Hematopoietic multipotent progenitor cell treated with erythropoietin and hydrocortisone succinate and interleukin-3 and kit ligand, for 4 days (in vitro differentiated cells): ENCODE measurements at places on chromosomes 2 and 18.

DNA sequence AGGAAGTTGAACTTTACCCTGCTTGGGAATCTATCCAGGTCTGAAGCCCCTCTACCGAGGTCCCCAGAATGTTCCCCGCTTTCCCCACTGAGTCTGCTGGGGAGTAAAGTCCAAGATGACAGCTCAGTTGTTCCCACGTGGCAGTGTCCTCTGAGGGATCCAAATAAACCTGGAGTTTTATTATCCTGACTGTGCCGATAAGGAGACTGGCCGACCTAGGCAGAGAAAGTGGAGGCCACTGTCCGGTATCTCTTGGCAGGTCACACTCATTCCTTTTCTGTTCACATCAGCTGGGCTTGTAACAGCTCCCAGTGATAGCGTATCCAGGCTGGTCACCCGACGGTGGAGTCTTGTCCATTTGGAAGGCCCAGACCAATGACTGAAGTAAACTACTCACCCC, 27.5 kb upstream of the C18orf32 start:
- no peak for DNase-seq

DNA sequence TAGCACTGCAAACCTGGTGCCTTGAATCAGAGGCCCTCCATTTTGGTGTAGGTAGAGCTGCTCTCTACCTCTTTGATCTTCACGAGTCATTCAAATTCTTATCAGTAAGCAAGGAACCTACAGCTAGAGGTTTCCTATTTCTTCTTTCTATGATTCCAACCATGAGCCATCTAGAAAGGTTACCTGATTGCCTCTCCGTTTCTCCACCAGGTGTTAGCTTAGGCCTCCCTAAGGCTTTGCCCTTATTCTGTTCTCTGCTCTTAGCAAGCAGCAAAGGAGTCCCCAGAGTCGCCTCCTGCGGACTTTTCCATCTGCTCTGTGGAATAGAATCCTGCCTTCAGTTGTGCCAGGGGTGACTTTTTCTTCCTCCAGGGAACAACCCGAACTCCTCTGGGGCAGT, 173.6 kb downstream of the GRB14 start:
- no peak for DNase-seq

- DNase-seq: no peak
Observed at GRCh38 chr2:22326250-22326649, 1058.7 kb upstream of the KLHL29 start.

DNA sequence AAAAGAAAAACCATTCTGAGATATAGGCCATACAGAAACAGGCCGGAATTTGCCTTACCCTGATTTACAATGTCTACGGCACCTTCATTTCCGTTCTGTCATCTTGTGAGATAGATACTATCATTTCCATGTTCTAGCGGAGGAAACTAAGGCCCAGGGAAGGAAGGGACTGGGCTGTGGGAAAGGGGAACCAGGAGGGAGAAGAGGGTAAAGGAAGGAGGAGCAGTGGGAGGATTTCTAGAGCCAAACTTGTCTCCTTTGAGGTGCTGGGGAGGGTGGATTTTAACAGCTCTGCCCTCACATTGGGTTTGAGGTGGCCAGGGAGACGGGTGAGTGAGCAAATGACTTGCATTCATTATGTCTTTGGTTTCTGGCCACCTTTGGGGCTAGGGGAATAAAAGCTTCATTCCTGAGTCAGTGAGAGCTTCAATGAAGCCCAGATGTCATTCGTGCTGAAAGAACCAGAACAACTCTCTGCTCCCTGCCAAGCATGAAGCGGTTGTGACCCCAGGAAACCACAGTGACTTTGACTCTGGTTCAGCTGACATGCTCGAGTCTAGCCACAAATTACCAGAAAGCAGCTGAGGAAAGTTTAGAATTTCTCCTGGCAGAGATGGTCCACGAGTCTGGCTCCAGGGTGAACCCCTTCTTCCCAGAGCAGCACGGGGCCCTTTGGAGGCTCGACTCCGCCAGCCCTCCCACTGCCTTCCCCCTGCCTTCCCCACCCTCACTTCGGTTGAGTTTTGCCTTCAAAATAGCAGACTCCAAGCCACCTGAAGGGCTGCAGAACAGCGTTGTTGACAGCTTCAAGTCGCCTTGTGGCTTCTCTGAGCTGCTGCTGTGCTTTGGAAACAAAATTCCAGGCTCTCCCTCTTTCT, 3.8 kb downstream of the ACTG2 start:
- peak; percentile 61 for DNase-seq

DNA sequence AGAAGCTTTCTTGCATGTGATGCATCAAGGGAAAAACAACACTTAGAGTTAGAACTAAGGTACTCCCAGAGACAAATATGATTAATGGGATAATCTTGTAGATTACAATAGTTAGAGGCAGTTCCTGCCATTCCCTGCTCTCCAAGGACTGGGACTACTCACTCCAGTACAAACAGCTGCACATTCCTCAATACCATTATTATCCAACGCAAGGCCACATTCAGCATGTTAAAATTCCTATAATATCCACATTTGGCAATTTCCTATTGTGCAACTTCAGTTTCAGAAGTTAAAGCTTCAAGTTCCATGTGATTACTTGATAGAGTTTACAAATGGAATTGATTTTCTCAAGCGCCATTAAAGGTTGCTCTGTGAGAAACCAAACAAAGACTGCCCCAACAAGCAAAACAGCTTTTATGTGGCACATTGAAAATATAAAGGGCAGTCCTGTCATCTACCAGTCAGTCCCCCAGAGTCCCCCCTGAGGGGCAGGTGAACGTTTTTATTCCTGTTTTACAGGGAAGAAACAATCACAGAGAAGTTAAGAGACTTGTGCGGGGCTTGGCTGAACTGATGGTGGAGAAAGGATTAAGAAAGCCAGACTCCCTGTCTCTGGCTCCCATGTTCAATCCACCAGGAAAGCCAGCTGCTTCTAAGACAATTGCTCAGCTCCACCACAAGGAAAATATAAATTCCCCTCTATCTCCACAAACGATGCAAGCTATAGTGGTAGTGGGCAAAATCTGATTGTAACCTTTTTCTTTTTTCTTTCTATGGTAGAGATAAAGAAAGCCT, 72.6 kb downstream of the TXNL1 start:
- DNase-seq: no peak

DNA sequence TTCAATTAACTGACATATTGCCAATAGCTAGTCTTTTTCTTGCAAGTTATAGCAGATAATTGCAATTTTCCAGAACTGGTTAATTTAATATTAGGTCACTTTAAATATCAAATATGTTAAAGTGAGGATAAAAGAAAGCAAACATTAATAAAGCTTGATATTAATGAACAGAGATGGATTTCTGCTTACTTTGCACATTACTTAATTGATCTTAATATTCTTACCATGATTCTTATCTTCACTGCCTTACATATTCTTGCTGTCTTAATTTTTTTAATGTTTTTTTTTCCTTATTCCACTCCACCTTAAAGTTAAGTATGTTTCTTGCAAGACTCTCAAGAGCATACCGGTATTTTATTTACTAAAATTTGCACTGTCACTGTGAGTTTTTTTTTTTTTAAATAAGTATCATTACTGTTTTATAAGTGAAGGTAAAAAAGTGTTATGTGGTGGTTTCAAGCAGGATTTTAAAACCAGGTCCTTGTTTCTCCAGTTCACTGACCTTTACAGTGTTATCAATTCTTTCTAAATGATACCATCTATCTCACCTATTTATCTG, 33.9 kb downstream of the PPP3R1 start:
- no peak for DNase-seq

GRCh38 chr2:238202326-238203093, 985 bp downstream of the ILKAP start:
- peak; percentile 47 for DNase-seq

GRCh38 chr2:223043164-223043941, 8.6 kb upstream of the KCNE4 start:
- peak; percentile 58 for DNase-seq

DNA sequence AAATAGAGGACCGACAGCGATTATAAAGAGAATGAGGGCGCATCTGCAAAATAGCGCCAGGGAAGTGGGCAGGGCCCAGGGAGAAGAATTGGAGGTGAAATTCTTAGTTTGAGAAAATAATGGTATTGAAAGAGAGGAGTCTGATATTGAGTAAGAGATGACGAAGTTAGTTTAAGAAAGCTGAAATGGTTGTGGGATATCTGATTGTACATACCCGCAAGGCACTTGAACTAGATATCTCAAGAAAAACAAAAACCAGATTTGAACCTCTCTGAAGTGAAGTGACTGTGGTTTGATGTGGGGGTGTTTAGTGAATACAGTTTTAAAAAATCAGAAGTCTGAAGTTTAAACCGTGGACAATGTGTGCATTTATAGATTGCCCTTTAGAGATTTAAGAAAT, 38.9 kb downstream of the ZNF532 start:
- no peak for DNase-seq

GRCh38 chr2:179275253-179276012, 10.8 kb upstream of the SESTD1 start:
- DNase-seq: no peak
